ENCODE measurements at places on chromosomes 13 and 19.

- DNase-seq, result no peak
Measured at GRCh38 chr13:44519642-44520041, 56.5 kb downstream of the TSC22D1 start.

DNA sequence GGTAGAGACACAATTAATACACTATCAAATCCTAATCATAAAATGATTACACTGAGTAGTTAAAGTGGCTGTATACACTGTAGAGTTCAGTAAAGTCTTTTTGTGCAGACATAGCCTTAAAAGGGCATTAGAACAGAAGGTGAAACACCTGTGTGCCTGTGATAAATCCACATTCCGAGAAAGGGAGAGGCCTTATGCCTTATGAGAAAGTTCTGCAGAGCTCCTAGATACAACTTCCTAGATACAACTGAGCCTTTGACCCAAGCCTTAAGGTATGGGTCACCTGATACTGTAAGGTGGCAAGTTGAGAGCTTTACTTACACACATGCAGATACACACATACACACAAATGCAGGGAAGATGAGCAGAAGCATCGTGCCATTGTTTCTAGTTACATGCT is 6.3 kb downstream of the SERP2 start:
- no peak for DNase-seq

GRCh38 chr13:100304229-100304628 is 215.3 kb downstream of the PCCA start:
- no peak for DNase-seq

GRCh38 chr13:28575200-28575599 is 80.3 kb upstream of the FLT1 start:
- DNase-seq, result no peak

- DNase-seq, result no peak
Measured at GRCh38 chr13:98986226-98986846, 8.5 kb upstream of the DOCK9 start.

GRCh38 chr19:2487842-2488241 is 11.9 kb downstream of the GADD45B start:
- no peak for DNase-seq

- no peak for DNase-seq
Measured at GRCh38 chr19:51820011-51820410, 25.1 kb downstream of the FPR3 start.

Measured in dorsolateral prefrontal cortex (tissue), 122 donors.